RCC 7860 (cell line): ENCODE measurements at places on chromosomes 7 and 10.

- no peak for DNase-seq
These were observed 24.9 kb upstream of the GSAP start for GRCh38 chr7:77441046-77441445.

- DNase-seq: no peak
These were observed 174.5 kb upstream of the PPP2R2D start for GRCh38 chr10:131726076-131726880.

GRCh38 chr7:116290740-116291139 lies 80.4 kb downstream of the TES start:
- DNase-seq: no peak

- DNase-seq: no peak
These were observed 177.0 kb downstream of the TSPAN12 start for GRCh38 chr7:120680985-120681384.

DNA sequence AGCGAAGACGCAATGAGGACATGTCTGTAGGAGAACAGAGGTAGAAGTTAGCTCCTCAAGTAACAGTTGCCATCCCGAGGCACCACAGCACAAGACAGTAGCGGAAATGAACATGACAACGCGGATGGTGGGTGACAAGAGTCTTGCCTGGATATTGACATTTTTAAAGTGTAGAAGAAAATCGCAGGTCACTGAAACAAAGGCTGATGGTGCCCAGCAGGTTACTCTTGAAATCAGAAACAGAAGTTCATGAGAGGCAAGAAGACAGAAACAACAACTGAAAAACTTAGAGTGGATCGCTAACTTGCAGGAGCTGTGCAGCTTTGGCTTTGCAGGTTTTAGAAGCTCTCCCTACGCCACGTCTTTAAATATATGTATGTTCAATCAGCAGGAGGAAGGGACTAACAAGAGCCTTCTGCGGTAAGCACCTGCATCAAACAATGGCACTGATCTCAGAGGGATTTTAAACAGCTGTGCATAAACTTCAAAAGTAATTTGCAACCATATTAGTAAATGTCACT lies 1.8 kb downstream of the PRKCQ start:
- DNase-seq: no peak

- no peak for DNase-seq
These were observed 201.5 kb downstream of the LRMDA start for GRCh38 chr10:75632805-75633462.

DNA sequence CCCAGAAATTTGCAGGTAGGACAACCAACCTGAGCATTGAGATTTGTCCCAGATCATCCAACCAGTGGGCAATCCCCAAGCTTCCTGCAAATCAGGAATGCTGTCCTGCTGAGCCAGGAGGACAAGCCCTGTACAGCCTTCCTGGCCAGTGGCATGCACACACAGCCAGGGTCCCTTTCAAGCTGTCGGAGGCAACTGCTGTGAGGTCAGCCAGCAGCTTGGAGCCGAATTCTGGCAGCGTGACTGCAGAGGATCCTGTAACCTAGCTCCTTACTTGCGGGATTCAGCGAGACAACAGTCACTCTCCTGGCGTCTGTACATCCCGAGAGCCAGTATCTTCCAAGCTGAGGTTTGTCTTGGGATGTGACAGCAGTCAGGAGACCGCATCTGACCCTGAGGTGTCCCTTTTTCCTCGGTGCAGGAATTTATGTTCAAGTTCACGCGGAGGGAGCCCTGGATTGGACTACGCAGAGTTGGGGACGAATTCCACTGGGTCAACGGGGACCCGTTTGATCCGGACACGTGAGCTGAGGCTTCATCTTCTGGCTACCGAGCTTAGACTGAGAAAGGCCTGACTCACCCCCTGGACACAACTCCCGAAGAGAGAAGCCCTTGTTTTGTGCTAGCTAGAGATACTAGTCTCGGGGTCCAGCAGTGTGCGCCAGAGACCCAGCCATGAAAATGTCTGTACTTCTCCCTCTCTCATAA lies 18.3 kb downstream of the CLEC2L start:
- no peak for DNase-seq

DNA sequence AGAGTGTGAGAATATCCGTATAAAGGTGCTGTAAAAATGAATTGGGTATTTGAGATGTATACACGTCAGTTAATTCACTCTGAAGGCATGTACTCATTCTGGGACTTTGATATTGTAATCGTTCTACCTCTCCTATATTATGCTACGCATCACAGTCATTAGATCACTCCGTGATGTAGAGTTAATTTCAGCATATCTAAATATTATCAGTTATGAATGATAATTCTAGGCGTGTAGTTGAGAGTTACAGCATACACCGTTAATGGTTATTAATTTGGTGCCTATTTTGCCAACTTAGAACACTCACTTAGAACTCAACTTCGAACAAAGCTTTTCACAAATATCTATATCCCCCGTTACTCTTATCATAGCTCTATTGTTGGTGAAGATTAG lies 477 bp upstream of the MCU start:
- no peak for DNase-seq

DNA sequence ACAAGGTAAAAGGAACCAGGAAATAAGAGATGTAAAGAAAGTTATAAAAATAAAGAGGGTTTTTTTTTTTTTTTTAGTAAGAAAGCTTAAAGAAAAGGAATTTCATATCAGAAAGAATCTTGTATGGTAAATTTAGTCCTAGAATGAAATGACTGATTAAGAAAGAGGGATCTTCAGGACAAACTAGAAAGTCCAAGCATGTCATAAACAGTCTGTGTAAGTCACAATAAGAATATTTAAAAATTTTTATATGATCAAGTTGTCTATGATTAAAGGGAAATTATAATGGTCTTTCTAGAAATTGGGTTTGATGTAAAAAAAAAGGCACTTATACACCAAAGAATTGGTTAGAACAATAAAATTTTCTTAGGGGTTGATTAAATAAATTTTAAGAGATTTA lies 289.5 kb downstream of the XPNPEP1 start:
- DNase-seq: no peak

DNA sequence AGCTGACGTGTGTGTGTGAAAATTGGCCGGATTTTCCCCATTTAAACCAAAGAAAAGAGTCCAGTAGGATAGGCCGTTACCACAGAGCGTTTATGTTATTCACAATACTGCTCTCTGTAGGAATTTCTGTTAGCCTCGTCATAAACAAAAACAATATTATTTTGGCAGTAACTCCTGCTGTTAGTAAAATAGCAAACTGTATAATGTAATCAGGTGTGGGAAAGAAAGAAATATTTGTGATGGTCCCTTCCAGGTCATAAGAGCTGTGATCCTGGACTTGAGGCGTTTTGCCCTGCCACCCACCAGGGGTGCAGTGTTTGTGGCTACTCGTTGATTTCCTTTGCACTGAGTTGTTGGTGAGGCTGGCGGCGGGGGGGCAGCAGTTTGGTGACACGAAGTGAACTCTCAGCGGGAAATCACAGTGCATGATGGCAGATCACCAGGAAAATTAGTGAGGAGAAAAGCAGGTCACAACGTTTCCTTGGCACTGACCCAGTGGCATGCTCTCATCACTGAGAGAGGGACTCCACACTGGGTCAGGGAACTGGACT lies 2.8 kb downstream of the EEPD1 start:
- no peak for DNase-seq

DNA sequence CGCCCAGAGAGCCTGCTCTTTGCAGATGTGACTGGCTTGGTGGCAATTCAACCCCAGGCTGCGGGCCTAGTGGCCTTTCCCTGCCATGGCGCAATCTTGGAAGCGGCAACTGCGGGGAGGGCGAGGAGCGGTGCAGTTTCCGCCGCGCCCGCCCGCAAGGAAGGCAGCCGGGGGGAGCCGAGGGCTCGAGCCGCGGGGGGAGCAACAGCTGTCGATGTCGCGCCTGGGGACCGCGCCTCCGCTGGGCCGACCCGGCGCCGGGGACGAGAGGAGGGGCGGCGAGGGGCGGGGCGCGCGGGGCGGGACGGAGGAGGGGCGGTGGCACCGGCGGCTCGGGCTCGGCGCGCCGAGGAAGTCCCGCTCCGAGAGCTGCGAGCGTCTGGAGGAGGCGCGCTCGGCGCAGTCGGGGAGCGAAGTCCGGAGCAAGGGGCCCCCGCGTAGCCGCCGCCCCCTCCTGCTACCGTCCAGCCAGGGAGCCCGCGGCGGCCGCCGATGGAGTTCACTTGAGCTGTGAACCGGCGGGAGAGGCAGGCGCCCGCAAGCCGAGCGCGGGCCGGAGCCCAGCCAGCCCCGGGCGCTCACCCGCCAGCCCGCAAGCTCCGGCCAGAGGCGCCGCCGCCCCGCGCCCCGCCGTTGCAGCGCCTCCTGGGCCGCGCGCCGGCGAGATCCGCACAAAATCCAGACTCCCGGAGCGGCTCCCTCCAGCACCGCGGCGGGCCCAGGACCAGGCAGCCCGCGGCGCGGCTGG lies 438.1 kb upstream of the GALNT17 start:
- DNase-seq: no peak

GRCh38 chr7:24831240-24831639 lies 74.0 kb upstream of the GSDME start:
- no peak for DNase-seq

GRCh38 chr10:119377958-119378736 lies 164.4 kb downstream of the RGS10 start:
- no peak for DNase-seq

- peak; percentile 65 for DNase-seq
These were observed 19.3 kb downstream of the MYOF start for GRCh38 chr10:93462881-93463280.

- no peak for DNase-seq
These were observed 81.3 kb downstream of the C10orf105 start for GRCh38 chr10:71638064-71638821.

GRCh38 chr7:3067606-3068380 lies 24.1 kb upstream of the CARD11 start:
- DNase-seq: no peak

- DNase-seq: no peak
These were observed 139.4 kb downstream of the KCNMA1 start for GRCh38 chr10:77498210-77498609.

DNA sequence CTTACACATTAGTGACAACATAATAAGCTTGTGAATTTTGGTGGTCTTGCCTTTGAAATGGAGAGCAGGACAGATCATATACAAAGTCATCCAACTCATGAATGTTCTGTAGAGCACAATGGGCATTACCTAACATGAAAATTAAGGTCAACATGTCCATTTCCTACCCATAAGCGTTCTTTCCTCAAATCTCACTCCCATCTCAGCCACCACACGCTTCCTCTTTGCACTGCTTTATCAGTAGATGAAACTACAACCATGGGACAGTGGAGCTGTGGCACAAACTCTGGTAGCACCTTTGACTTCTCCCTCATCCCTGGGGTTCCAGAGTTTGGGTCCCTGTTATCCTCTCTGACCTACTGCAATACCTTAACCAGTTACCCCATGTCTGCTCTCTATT lies 2.2 kb downstream of the PON2 start:
- no peak for DNase-seq

DNA sequence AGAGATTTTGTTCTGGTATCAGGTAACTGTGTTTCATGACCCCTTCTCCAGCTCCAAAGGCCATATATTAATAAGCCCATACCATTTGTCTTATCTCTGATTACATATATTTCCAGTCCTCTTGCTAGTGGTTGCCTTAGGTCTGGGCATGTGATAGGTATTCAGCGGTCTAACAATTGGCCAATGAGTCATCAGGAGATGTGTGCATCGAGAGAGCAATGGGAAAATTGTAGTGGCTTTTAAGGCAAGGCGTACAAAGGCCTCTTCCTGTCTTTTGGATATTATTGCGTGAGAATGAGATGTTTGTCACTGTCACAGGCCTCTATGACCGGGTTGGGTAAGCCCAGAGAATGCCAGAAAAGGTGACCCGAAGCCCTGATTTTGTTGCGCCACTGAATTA lies 38.6 kb upstream of the SFRP5 start:
- DNase-seq: peak; percentile 50

GRCh38 chr10:90860790-90861189 lies 3.0 kb upstream of the HTR7 start:
- DNase-seq: no peak

DNA sequence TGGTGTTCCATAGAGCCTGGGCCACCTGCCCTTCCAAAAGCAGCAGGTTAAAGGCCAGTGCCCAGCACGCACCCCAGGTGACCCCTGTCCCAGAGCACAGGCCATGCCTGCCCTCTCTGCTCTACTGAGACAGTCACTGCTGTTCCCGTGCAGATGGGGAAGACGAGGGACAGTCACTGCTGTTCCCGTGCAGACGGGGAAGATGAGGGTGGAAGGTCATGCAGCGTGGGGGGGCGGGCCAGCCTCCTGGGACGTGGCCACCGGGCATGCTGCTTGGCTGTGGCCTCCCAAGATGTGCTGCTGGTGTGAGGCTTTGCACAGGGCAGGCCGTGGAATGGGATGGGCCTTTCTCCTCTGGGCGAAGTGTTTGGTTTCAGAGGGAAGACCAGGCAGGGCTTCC lies 18.4 kb downstream of the LRRC27 start:
- no peak for DNase-seq

DNA sequence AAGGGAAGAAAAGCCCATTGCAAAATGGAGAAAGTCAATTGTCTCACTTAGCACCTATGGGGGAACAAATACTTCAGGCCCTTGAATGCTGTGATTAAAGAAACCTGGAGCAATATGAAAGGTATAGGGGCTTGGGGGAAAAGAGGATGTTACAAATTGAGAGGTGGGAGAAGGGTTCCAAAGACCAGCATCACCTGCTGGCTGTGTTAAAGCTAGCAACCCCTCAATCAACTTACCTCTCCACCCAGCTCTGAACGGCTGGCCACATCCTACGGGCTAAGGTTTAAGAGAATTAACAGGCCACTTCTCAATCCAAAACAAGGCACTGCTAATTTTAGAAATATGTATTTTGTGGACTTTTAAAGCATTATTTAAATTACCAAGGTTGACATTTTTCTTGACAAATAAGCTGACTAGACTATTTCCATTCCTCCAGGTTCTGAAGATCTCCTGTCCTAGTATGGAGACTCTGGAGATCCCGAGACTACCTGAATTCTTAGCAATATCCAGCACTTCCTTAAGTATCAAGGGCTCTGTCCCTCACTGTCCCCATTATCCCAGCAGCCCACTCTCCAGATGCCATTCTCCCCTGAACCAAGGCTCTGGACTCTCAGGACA lies 976 bp upstream of the H2BK1 start:
- DNase-seq: no peak

- DNase-seq: no peak
These were observed 471 bp upstream of the TOMM7 start for GRCh38 chr7:22823142-22823497.

DNA sequence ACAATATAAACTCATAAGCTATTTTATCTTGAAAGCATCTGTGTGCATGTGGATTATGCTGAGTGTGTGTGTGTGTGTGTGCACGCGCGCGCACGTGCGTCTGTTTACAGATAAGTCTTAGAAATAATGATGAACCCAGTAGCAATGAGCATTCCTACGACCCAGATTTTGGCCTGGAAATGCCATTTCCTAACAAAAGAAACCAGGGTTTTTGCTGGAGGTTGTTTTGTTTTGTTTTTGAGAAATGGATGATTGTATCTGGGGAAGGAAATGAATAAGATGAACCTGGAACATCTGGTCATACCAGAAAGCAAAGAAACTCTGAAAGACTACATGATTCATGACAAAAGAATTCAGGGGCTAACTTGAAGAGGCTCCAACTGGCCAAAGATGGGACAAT lies 22.1 kb upstream of the LMOD2 start:
- no peak for DNase-seq

GRCh38 chr7:6026820-6027311 lies 4.3 kb upstream of the ANKRD61 start:
- no peak for DNase-seq
